ENCODE measurements at places on chromosomes 5 and 9. TPM values are rescaled to one million over a fixed set of nuclear protein-coding genes. Genes with fewer than 3 reads are reported as not detected.

DNA sequence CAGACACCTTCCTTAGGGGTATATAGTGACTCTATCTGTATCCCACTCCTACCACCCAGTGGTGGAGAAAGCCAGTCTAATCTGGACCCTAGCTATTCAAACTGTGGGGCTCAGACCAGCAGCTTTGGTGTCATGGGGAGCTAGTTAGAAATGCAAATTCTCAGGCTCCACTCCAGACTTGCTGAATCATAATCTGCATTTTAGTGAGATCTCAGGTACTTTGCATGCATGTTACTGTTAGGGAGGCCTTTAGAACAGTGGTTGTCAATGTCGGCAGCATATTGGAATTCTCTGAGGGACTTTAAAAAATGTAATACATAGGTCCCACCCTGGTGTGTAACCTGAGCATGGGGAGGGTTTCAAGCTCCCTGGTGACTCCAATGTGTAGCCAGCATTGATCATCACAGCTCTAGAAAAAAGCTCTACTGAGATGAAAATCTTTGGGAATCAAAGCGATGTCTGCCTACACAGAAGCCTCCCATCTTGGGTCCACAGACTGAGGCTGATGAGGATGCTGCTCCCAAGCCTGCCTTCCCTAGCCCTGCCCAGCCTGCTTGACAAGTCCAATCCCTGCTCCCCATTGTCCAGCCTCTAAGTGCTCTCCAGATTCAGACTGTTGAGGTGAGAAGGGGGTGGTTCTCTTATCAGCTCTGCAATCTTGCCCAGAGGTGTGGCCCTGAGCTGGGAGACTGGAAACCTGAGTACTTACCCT is 11.9 kb upstream of the GM2A start:
- no peak for DNase-seq

DNA sequence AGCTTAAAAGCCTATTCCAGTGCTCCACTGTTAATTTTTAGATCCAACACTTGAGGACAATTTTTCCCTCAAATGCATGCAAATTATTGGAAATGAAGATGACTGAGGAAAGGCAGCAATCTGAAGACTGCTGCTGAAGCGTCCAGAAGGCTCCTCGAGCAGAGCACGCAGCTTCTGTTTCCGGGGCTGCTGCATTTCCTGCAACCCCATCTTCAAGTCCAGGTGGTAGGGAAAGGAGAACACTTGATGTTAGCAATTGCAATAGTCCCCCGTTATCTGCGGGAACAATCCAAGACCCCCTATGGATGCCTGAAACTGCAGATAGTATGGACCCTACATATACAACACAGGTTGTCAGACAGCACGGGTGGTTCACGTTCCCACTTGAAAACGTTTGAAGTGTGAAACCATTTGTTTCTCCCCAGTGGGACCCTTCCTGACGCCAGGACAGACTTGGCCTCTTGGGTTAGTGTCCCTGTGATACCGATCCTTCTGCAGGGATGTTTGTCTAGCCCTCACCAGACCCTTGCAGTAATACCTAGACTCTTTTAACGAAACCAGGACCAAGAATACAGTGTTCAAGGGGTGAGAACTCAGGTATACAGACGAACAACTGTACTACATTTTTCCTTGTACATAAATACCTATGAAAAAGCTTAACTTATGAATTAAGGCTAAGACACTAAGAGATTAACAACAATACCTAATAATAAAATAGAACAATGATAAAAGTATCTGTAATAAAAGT is 152.3 kb downstream of the HSD17B3 start:
- DNase-seq = no peak

DNA sequence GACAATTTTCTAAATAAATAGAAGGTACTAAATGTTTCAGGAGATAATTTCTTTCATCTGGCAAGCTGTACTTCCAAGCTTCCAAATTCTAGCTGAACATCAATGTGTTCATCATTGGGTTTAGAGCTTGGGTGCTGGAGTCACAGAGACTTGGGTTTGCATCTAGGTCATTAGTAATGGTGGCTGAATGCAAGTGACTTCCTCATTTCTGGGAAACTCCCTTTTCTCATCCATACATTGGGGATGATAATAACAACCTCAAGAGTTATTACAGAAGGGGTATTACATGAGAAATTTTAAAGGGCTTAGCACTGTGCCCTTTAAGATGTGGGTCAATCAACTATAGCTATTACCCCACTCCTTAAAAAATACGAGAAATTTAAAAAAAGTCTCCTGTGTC is 41.1 kb upstream of the KLF4 start:
- DNase-seq = no peak

- no peak for DNase-seq
Measured at GRCh38 chr5:123119334-123119986, 30.4 kb downstream of the PRDM6 start.

- no peak for DNase-seq
Measured at GRCh38 chr9:14314929-14315874, 1.3 kb upstream of the NFIB start.

Gene PRSS3
- 2.4 TPM for polyA plus RNA-seq

Gene BAAT
- 0.07 TPM for polyA plus RNA-seq

Gene SERF1A
- polyA plus RNA-seq = 11.9 TPM

Gene NDST1
- polyA plus RNA-seq = 52.4 TPM

Measured in left renal pelvis (tissue), 4 donors.